NCI-H524 (cell line): ENCODE measurements at places on chromosomes 6 and 20.

DNA sequence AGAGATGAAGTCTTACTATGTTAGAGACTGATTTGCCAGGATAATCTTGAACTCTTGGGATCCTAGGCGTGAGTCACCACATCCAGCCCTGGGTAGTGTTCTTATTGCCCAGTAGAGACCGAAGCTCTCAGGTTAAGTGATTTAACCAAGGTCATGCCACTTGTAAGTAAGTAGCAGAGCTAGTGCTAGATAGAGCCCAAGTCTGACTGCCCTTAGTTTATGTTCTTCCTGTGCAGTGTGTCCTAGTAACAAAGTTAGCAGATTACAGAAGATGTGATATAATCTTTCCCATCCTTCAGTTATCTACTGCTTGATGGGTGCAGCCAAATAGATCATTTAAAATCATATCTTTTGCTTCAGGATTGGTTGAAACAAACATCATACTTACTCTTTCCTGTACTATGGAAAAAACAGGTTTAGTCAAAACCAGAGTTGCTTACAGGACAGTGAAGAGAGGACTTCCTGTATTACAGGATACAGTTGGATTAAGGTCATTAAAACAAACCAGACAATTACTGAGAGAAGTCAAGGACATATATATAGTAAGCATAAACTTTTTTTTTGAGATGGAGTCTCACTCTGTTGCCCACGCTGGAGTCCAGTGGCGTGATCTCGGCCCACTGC is 9.5 kb upstream of the PABPC1L start:
- no peak for DNase-seq

GRCh38 chr6:112144145-112144926 is 56.9 kb downstream of the FAM229B start:
- DNase-seq: peak; percentile 91

GRCh38 chr6:110366975-110367374 is 8.8 kb upstream of the METTL24 start:
- no peak for DNase-seq

DNA sequence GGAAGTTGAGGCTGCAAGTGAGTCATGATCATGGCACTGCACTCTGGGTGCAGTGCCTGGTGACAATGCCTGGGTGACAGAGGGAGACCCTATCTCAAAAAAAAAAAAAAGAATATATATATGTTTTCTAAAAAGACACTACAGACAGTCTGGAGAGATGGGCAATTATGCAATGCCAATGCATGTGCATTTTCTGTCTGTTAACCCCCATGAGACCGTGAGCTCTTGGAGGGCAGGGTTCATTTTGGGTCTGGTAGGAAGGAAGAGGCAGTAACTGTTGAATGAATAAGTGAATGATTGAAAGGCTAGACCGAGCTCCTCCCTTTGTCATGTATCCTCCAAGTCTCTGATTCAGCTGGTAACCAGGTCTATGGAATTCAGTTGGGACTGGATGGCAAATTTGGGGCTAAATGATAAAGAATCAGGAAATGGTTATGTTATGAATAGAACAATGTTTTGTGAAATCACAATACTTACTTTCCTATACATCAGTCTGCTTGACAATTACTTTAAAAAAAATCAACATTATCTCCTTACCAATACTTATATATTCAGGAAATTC is 5.6 kb upstream of the BLCAP start:
- DNase-seq: no peak

GRCh38 chr6:128719786-128720185 is 163.2 kb upstream of the LAMA2 start:
- DNase-seq: no peak

- no peak for DNase-seq
Observed at GRCh38 chr6:121615493-121615892, 180.0 kb downstream of the GJA1 start.

DNA sequence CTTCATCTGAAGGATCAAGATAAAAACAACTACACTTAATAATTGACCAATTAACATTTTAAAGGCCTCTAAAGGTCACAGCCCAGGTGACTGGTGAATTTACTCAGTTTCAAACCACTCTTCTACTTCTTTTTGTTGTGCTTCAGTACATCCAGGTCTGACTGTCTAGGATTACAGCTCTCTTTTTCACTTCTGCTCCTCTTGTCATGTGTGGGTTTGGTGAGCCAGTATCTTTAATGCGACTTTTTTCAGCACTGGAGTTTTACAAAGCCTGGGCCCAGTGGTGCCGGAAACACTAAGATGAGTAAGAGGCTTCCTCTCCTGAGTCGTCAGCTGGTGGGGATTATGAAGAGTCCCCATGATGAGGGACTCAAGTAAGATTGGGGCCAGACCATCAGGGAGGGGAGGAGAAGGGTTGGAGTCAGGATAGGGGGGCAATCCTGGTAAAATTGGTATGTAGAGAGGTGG is 27.0 kb downstream of the HECA start:
- DNase-seq: no peak

DNA sequence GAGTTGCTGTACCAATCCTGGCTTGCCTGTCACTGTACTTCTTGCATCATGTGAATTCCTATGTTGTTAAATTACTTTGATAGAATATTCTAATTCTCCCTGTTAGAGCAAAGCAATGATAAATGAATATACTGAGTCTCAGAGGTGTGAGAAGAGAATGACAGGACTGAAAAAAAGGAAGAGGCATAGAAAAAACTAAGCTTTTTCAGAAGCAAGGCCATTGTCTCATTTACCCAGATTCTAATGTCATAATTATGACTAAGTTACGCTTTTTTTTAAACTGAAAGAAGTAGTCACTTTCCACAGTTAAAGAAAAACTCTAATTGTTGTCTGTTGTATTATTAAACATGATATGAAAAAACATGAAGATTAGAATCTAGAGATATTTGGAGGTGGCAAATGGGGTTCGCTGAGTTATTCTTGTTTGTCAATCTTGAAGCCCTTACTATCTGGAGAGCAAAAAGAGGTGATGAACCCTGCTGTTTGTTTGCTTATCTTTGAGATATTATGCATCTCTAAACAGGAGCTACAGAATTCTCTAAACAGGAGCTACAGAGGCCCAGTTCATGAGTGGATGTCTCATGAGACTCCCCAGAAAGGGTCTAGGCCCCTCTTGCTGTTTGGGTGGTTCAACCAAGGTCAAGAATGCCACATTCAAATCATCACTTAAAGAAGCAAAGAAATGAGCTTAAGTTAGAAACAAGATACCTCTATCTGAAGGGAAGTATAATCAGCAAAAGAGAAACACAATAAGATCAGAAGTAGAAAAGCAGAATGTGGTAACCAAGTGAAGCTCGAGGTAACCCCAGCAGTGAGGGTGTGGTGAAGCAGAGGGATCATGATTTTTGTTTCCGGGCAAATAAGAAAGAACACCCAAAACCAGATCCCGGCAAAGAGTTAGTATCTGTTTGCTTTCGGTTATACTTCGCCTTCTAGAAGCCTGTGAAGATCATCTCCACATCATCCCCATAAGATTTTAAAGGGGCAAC is 33.3 kb upstream of the THEMIS start:
- DNase-seq: no peak

- DNase-seq: no peak
Observed at GRCh38 chr6:164469276-164469949, 840.0 kb downstream of the C6orf118 start.

- DNase-seq: no peak
Observed at GRCh38 chr20:24438331-24438730, 31.1 kb upstream of the SYNDIG1 start.

- no peak for DNase-seq
Observed at GRCh38 chr6:125053809-125054208, 91.6 kb downstream of the RNF217 start.

- no peak for DNase-seq
Observed at GRCh38 chr6:32816746-32817204, at the start of gene HLA-DOB. TSS of gene HLA-DOB (minus strand) at chr6:32817002. CDS start at chr6:32816951, 51 bp downstream.

DNA sequence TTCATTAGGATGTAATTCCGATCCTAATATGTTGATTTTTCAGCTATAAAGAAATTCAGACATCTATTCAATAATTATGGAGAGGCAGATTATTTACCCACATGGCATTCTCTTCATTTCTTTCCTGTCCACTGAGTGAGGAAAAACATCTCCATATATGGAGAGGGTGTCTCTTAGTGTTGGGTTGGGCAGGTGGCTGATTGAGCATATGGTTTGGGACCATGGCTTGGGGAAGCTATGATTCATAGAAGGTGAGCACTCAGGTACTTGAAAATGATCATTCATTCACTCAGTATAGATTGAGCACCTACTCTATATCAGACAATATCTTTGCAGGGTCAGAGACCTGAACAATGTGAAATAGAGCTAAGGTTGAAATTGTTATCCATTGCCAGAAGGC is 41.3 kb upstream of the IL20RA start:
- no peak for DNase-seq

- no peak for DNase-seq
Observed at GRCh38 chr20:43963872-43964791, 49.5 kb downstream of the TOX2 start.

GRCh38 chr6:34772940-34773339 is 15.6 kb downstream of the SNRPC start:
- no peak for DNase-seq

DNA sequence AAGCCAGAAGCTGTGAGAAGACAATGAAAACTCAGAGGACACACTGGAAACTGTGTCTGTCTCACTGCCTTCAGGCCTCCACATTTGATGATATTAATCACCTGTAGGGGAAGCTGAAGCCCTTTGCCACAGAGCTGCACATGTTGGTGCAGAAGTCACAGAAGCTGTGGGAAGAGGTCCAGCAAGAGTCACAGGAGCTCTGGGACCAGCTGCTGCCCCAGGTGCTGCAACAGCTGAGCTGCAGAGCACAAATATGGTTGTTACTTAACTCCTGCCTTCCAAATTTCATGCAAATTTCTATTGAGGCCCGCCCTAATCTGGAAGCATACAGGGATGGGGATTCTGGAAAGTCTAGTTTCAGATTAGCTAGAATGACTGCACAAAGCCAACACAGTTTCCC is 169.3 kb downstream of the OGFRL1 start:
- DNase-seq: peak; percentile 52

DNA sequence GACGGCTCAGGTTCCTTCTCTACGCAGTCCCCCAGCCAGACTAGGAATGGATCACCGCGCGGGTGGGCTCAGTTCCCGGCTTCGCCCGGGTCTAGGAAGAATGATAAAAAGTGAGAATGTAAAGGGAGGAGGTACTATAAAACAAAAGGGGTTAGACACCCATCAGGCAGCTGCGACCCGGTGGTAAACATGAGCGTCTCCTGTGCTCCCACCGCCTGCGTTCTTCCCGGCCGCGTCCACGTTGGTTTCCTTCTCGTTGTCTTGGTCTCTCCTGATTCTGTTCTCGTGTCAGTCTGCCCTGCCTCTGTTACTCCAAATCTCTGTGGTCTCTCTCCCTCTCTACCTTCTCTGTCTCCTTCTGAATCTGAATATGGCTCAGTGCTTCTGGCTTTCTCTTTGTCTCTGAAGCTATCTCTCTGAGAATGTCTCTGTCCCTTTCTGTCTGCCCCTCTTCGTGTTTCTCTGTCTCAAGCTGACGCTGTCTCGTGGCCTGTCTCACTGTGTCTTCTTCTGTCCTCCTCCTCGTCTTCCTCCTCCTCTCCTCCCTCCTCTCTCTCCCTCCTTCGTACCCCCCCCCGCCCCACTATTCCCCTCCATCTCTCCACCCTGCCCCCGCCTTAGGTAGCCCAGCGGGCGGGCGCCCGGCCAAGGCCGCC is 41.6 kb upstream of the FOXP4 start:
- no peak for DNase-seq

DNA sequence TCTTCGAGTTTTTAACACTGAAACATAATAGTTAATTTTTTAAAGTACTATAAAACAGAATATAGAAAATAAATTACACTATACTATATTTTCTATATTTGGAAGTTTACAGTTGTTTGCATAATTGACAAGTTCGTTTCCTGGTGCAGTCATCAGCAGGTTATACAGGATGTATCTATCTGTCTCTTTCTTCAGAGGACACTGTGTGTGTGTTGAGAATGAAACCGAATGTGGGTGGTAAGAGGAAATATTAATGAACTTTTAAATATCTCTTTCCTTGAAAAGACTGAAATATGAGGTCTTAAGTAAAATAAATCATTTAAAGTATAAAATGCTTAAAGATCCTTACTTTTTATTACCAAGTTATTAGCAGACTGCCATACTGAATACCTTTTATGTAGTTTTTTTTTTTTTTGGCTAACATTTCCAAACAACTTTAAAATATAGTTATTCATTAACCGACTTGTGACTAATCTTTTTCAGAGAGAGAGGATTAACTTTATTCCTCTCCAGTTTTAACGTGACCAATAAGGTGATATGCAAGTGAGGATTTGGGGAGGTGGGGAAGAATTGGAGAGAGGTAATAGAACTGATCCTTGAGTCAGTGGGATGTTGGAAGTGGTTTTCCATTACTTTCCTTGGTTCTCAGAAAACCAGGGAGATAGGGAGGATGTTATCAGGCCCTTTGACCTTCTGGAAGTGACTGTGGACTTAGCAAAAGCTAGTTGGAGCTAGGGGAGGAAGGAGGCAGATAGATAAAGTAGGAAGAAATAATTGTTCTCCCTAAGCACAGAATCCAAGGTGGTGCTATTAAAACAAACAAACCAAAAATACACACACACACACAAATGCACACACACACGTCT is 380.0 kb upstream of the FLRT3 start:
- no peak for DNase-seq

DNA sequence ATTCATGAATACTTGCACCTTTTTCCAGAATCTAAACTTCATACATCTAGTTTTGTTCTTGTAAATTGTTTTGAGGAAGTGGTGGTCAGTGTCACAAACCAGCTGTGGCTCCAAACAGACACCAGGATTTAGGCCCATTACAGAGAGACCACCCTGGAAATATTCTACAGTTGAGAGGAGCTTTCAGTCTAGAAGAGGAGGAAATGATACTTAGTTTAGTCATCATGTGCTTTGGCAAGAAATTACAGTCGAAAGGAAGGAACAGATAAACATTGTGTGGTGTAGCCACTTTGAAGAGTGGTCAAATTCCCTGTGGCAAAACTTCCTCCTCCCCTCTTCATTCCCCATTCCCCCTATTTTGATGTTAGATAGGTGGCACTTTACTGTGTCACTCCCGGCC is 15.7 kb downstream of the DCBLD1 start:
- no peak for DNase-seq

DNA sequence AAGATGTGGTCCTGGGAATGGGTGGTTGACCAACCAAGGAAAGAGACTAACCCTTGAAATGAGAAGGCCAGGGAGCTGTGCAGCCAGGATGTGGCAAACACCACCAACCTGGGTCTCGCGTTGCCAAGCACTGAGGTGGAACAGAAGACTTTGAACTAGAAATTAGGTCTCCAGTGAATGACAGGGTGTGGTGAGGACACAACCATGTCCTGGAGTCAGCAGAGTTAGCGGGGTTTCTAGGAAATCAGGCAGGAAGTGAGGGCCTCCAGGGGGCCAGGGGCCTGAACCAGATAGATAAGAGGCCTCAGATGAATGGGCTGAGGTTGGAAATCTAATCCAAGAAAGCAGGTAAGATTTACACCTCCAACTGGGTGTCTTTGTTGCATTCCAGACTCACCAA is 353.3 kb upstream of the ARID1B start:
- DNase-seq: no peak

DNA sequence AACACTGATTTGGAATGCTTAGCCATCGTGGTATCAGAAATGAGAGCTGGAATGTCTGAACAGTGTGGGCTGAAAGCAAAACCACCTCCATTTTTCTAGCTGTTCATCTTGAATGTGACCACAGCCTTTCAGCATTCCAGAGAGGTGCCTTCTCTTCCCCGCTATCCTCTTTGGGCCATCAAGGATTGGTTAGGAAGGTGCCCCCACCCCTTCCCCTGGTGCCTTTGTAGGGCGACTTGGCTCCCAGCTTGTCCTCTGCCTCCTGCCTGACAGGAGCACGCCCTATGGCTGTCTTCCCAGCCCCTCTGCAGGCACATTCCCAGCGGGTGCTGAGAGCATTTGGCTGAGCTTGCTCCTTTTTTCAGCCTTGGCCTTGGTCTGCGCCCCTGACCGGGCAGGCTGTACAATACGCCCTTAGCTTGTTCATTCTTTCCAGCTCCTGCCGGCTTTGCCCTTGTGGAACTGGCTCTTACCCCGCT is 97.5 kb downstream of the ARMC2 start:
- DNase-seq: no peak
